ENCODE measurements at places on chromosomes 5 and 9.

DNA sequence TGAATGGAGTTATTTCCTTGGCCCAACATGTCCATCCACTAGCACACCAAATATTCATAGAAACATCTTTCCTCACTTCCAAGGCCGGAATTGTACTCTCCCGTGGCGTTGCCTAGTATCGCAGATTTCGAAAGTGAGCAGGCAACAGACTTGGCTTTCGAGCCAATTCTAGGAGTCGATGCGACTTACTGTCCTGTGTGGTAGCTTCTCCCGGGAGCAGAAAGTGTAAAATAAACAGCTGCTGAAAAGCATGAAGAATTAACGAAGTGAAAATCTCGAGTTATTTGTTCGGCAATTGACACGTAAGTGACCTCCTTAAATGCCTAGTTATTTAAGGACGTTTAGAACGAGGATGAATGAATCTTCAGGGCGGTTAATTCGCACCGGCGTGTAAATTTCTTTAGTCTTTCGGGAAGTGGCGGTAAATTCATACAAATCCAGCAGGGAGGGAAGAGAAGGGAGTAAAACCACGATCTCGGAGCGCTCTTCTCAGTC lies 449 bp upstream of the PCSK5 start:
- DNase-seq, result no peak

DNA sequence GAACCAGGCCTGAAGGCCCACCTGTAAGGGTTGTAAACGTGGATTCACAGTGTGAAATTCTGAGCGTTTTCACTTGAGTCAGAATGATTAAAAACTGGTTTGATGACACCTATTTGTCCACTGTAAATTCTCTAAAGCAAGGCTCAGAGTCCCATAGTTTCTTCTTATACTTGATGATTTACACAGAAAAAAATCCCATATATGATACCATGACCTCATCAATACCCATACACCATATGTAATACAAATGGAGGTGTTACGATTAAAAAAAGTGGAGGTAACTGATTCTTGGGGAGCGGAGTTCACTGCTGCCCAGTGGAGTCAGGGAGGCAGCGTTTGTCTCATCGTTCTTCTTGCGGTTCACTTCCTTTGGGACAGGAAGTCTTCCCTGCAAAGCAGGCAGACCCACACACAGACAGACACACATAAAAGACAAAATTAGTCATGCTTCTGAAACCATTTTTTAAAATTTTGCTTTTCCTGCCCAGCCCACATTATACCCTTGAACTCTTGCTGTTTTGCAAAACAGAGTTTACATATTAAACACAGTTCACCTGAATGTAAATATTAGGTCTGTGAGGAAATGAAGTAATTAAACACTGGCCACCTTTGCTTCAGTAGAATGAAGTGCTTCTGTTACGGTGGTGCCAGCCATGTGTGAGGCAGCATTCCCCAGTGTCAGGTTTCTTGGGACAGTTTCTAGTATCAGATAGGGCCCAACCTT lies 26.2 kb downstream of the NREP start:
- no peak for DNase-seq

DNA sequence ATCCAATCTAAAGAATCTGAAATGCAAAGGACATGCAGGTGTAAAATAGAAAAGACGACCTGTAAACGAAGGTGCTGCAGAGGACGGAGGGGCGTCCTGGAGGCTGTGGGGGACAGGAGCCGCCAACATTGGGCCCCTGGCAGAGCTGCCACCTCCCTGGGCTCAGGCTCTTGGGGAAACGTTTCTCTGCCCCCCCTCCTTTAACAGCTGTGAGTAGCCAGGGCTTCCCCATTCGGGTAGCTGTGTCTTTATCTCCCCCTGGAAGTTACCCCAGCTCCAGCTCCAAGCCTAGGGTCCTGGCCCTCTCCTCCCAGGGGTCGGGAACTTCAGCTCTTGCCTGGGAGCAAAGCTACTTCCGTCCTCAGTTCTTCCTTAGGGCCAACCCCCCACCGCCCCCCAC lies 51.5 kb downstream of the PSD2 start:
- no peak for DNase-seq

DNA sequence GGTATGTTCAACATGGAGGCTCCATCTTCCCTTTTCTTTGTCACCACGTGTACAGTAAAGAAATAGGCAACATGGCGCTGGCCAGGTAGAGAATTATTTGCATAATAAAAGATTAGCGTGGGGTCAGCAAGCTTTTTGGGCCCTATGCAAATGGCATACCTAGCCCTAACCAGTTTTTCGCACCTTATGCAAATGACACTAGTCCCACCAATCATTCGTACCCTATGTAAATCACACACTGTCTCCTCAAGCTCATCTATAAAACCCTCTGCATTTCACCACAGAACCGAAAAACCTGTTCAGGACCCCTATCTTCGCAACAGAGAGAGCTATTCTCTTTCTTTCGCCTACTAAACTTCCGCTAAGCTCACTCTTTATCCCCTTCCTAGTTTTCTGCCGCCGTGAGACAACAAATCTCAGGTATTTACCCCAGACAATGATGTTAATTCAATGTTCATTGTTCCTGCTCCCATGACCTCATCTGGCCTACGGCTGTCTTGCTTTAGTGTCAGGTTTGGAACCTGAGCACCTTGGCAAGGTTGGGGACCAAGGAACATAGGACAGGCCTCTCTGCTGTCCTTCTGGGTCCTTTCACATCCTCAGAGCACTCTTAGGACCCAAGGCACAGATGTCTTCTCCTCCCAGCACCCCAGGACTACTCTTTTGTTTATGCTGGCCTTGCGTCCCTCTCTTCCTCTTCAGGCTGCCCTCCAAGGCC lies 180.7 kb upstream of the RAI14 start:
- no peak for DNase-seq

- no peak for DNase-seq
Observed at GRCh38 chr9:136984464-136985026, 1.8 kb downstream of the LCNL1 start.

DNA sequence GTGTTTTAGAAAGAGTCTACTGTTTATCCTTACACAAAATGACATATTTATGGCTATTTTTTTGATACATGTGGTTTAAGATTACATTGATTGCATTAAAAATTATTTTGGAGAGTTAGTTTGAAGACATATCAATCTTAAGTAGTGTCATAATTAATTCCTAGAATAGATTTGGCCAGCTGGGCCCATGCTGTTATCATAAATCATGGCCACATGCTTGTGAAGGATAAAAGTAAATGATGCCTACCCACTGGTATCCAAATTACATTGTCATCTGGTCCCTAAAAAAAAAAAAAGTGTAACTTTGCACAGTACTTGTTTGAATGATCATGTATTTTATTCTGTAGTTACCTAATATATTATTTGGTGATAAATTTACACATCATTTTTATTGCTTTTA lies 96.9 kb downstream of the PARP8 start:
- DNase-seq, result no peak

- DNase-seq, result no peak
Observed at GRCh38 chr5:54616031-54616430, 98.5 kb downstream of the SNX18 start.

GRCh38 chr5:159313197-159313596 lies 17.1 kb downstream of the IL12B start:
- DNase-seq, result no peak

- DNase-seq, result peak; percentile 99
Observed at GRCh38 chr5:119070828-119071560, at the start of gene DMXL1. Gene DMXL1 (plus strand): TSS chr5:119071087. CDS start chr5:119071570, 483 bp downstream.

DNA sequence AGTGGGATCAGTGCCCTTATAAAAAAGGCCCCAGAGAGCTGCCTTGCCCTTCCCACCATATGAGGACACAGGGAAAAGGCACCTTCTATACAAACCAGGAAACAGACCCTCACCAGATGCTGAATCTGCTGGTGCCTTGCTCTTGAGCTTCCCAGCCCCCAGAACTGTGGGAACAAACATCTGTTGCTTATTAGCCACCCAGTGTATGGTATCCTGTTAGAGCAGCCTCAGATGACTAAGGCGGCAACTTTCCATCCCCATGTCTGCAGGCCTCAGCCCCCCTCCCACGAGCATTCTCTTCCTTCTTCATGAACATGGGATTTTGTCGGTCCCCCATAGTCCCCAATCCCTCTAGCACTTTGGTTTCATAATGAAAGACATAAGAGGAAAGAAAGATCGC lies 202.5 kb upstream of the GAS1 start:
- DNase-seq, result no peak

- DNase-seq, result no peak
Observed at GRCh38 chr5:893711-894110, 1.0 kb downstream of the TRIP13 start.

GRCh38 chr5:58040044-58040443 lies 419.8 kb downstream of the PLK2 start:
- no peak for DNase-seq

DNA sequence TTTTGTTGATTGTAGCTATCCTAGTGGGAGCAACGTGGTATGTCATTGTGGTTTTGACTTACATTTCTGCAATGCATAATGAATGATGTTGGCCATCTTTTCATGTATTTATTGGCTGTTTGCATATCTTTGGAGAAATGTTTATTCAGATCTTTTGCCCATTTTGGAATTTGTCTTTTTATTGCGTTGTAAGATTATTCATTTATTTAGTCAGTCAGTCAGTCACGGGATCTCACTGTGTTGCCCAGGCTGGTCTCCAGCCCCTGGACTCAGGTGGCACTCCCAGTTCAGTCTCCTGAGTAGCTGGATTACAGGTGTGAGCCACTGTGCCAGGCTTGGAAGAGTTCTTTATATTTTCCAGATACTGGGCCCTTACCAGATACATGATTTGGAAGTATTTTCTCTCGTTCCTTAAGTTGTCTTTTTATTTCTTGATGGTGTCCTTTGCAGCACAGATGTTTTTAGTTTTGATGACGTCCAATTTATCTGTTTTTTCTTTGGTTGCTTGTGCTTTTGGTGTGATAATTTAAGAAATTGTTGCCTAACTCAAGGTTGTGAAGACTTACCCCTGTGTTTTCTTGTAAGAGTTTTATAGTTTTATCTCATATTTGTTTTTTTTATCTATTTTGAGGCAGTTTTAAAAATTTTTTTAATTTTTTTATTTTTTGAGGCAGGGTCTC lies 67.1 kb downstream of the EHMT1 start:
- no peak for DNase-seq

GRCh38 chr5:110159202-110159601 lies 469.5 kb downstream of the MAN2A1 start:
- DNase-seq, result no peak

- no peak for DNase-seq
Observed at GRCh38 chr5:882253-883183, 10.1 kb downstream of the BRD9 start.

GRCh38 chr5:95641741-95642220 lies 4.8 kb upstream of the RFESD start:
- no peak for DNase-seq

GRCh38 chr5:137185193-137185592 lies 313.9 kb downstream of the SPOCK1 start:
- DNase-seq, result no peak

DNA sequence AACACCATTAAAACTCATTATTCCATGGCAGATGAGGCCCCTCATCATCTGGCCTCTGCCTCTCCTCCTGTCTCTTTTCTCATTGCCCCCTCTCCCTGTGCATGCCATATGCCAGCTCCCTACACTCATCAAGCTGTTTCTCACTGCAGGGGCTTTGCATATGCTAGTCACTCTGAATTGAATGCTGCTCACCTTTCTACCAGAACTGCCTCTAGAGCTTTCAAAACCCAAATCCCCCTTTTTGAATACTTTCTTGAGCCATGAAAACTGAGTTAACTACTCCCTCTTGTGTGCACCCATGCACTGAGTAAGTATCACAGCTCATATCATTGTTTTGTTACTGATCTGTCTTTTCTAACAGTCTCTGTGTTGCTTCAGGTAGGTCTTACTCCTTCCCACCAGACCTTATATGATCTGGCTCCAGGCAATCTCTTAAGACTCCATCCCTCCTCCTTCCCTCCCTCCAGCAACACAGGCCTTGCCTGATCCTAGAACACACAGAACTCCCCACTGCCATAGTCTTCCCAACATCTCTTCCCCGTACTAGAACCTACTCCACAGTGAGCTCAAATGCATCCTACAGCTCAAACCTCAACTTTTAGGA lies 60.5 kb downstream of the ASTN2 start:
- DNase-seq, result no peak

DNA sequence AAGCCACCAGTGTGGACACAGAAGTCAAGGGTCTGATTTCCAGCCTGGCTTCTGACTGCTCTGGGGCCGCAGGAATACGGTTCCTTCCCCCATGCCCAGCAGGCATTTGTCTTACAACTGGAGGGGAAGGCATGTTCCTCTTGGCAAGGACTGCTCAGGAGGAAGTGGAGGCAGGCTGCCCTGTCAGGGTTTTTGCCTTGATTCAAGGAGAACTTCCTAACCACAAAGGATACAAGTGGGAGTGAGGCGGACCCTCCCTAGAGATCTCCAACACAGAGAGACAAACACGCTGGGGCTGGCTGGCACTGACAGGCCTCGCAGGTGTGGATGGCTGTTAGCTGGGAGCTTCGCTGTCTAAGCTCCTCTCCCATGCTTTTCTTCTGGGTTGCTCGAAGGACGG lies 19.1 kb downstream of the TGFBI start:
- no peak for DNase-seq
